ENCODE measurements at places on chromosomes 12 and 14.

GRCh38 chr12:6224550-6224949, 24.4 kb downstream of the CD9 start:
- DNase-seq = no peak

DNA sequence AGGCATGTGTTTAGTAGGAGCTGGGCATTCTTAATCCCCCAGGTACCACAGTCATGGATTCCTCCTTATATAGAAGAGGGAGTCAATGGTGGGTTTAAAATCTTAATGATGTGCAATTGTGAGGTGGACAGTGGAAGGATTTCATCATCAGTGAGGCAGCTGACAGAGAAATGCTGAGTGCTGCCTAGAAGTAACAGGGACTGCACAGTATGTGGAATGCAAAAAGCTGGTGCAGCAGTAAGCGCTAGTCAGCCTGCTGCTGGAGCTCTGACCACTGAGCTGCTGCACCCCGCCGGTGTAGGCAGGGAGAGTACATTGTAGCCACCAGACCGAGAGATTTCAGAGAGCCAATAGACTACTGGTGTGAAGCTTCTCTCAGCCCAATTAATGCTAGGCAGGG, 80.5 kb upstream of the DACT1 start:
- DNase-seq = no peak

DNA sequence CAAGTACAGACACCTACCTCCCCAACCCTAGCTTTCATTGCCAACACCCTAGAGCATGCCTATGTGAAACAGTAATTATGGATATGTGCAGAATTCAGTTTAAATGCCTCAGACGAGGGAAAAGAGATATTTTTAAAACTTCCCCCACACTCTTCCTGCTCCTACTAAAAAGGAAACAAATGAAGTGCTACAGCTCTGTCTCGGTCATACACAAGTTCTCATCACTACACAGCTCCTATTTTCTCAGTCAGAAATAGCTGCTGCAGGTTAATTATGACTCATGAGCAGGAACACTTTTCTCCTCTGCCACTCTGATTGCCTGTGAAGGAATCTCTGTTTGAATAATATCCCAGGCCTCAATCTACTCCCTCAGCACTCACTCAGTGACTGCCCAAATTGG, 703.6 kb upstream of the FLRT2 start:
- DNase-seq = no peak

- DNase-seq = no peak
Observed at GRCh38 chr12:93839064-93839463, 161.9 kb downstream of the CRADD start.

- DNase-seq = no peak
Observed at GRCh38 chr14:79337761-79338160, 873.5 kb downstream of the DIO2 start.

GRCh38 chr14:60183138-60183537, 17.9 kb upstream of the DHRS7 start:
- no peak for DNase-seq

DNA sequence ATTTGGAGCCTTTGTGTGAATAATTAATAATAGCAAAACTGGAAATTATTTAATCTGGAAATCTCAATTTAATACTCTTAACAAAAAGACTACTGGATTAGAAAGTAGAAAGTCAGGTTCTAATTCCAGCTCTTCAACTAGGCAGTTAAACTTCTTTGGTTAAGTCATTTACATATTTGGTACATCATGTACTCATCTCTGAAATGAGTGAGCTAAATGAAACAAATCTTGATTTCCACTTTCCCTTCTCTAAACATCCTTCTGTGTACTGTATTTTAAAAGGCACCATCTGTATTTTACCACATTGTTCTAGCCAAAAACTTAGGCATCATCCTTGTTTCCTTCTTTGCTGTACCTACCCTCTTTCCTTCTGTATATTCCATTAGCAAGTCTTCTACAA, 26.9 kb downstream of the CRADD start:
- no peak for DNase-seq

GRCh38 chr14:101791919-101792572, 30.5 kb downstream of the PPP2R5C start:
- DNase-seq = no peak

- DNase-seq = no peak
Observed at GRCh38 chr12:114448618-114448933, 42.6 kb upstream of the TBX5 start.

DNA sequence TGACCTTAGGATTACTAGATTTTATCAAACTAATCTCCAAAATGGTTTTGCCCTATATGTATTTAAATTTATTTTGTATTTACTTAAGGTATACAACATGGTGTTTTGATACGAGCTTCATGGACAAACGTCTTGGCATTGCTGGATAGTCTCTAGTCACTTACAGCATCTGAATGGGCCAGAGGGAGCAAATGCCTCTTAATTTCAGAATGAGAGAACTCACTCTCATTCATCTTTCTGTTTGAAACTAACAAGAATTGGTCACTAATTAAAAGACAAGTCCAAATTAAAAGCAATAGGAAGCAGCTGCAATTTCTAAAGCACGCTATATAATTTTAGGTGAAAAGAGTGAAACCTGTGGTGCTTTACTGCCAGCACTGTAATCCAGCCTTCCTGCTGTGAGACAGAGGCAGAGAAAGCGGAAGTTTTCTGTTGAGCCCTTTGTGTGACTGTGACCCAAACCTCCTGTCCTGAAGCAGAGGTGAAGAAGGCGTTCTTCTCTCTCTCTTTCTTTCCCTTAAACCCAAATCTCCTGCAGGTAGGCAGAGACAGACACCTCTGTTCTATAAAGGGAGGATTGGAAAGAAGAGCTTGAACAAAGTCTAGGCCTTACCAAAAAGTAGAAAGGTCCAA, 184.6 kb upstream of the NAV3 start:
- DNase-seq = no peak

DNA sequence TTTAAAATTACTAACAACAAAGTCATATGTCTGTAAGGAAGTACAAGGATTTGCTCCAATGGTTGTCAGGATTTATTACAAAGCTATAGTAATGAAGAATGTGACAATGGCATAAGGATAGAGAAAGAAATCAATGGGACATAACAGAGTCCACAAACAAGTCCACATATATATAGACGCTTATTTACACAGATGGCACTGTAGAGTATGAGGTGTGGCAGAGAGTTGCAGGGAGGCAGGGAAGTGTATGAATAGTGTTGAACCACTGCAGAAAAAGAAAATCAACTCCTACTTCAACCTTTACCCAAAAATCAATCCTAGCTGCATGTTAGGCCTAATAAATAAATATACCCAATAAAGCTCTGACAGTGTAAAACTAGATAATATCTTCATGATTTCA, 21.3 kb downstream of the SOS2 start:
- DNase-seq = no peak

DNA sequence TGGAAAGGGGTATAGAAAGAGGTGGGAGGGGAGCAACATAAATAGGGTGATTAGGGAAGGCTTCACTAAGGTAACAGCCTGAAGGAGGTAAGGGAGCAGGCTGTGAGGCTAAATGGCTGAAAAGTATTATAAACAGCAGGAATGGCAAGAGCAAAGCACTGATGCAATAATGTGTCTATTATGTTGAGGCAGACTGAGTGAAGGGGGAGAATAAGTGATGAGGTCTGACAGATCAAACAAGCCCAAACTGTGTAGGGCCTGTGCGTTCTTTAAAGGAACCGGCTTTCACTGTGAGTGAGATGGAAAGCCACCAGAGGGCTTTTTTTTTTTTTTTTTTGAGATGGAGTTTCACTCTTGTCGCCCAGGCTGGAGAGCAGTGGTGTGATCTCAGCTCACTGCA, 6.7 kb upstream of the VCPKMT start:
- no peak for DNase-seq
